T-helper 1 cell treated with Interleukin-12 subunit alpha and Interleukin-12 subunit beta and Interleukin-4 antibody, amounts not matched to agents 30 ng/mL and 1 ng/mL, for 36 hours (primary cell): ENCODE measurements at places on chromosomes 4 and X. TPM values are rescaled to one million over a fixed set of nuclear protein-coding genes. Genes with fewer than 3 reads are reported as not detected.

TLR10 gene
- total RNA-seq = 0.20 and 0.37 TPM in 2 replicates

GSX2 gene
- total RNA-seq = not detected in 2 replicates

CPZ gene
- total RNA-seq = not detected in 2 replicates

PRSS12 gene
- not detected in 2 replicates for total RNA-seq

SERPINA7 gene
- total RNA-seq = not detected in 2 replicates

MND1 gene
- 8.2 and 10.6 TPM in 2 replicates for total RNA-seq

AMER1 gene
- total RNA-seq = 6.5 TPM in 2 replicates

TMEM35A gene
- total RNA-seq = not detected in 2 replicates

ANXA3 gene
- total RNA-seq = 30.9 and 32.8 TPM in 2 replicates

PRRG3 gene
- not detected in 2 replicates for total RNA-seq

CXCL5 gene
- total RNA-seq = not detected in 2 replicates

CXCR3 gene
- 163 and 166 TPM in 2 replicates for total RNA-seq

SOWAHB gene
- total RNA-seq = not detected in 2 replicates

FRG2 gene
- total RNA-seq = not detected in 2 replicates

RBMXL3 gene
- total RNA-seq = not detected in 2 replicates

ZNF157 gene
- 0.15 and 0.20 TPM in 2 replicates for total RNA-seq

AFF1 gene
- 72.1 and 76.0 TPM in 2 replicates for total RNA-seq

PCDH18 gene
- total RNA-seq = 0.05 and 0.15 TPM in 2 replicates

NR3C2 gene
- total RNA-seq = 0.83 and 0.85 TPM in 2 replicates

XK gene
- 0.15 and 0.20 TPM in 2 replicates for total RNA-seq

RASL11B gene
- total RNA-seq = 0.17 TPM in 2 replicates

CSN1S1 gene
- not detected in 2 replicates for total RNA-seq

DDIT4L gene
- 2.0 and 2.4 TPM in 2 replicates for total RNA-seq

F9 gene
- not detected in 2 replicates for total RNA-seq

USP46 gene
- total RNA-seq = 9.6 and 11.2 TPM in 2 replicates

TLR6 gene
- 6.7 and 7.6 TPM in 2 replicates for total RNA-seq

IGFBP7 gene
- not detected in 2 replicates for total RNA-seq

FRG1 gene
- 67.6 and 67.8 TPM in 2 replicates for total RNA-seq

GRIA2 gene
- total RNA-seq = not detected in 2 replicates

MAGEB1 gene
- total RNA-seq = not detected in 2 replicates

L1CAM gene
- total RNA-seq = 8.0 and 9.7 TPM in 2 replicates

AWAT2 gene
- not detected in 2 replicates for total RNA-seq

CLTRN gene
- not detected in 2 replicates for total RNA-seq

ATP8A1 gene
- total RNA-seq = 22.6 and 22.9 TPM in 2 replicates

CT45A2 gene
- total RNA-seq = not detected in 2 replicates

VEGFD gene
- total RNA-seq = not detected in 2 replicates

PPEF2 gene
- not detected in 2 replicates for total RNA-seq
